ENCODE measurements at places on chromosomes 13 and 19. TPM values are rescaled to one million over a fixed set of nuclear protein-coding genes. Genes with fewer than 3 reads are reported as not detected.

Gene DCT
- 1.1 TPM for total RNA-seq

Gene MBOAT7
- total RNA-seq = 35.9 TPM

GRCh38 chr13:45511310-45512097 lies 46.8 kb downstream of the COG3 start:
- peaks cover 1% of the 10 kb centered on the region for H3K4me1 ChIP-seq
- H3K27me3 ChIP-seq = no peaks in the 10 kb centered on the region
- peak overlapping the region; percentile 15 for H3K27ac ChIP-seq
- H3K36me3 ChIP-seq = no peaks in the 10 kb centered on the region
- peak; percentile 28 for DNase-seq

GRCh38 chr19:14510311-14511228 lies 7.6 kb downstream of the DNAJB1 start:
- H3K27ac ChIP-seq = peak overlapping the region; percentile 79
- DNase-seq = no peak
- H3K4me1 ChIP-seq = peaks cover 30% of the 10 kb centered on the region
- no peaks in the 10 kb centered on the region for H3K27me3 ChIP-seq

Gene LINGO3
- total RNA-seq = 1.4 TPM

DNA sequence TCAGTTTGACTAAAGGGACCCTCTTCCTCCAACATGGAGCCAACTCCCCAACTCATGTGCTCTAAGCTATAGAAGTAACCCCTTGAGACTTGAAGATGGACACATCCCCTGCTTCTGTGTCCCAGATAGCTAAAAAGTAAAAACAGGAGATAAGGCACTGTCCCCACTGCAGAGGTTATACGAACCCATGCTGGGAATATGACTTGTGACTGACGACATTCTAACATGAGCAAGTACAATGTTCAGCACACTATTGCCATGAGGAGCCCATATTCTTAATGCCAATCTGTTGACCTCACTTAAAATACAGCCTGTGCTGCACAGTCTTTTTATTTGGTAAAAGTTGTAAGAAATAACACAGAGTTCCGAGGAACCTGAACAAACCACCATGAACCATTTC lies 71.4 kb downstream of the ABCC4 start:
- DNase-seq = no peak
- no peaks in the 10 kb centered on the region for H3K4me1 ChIP-seq
- peaks cover 19% of the 10 kb centered on the region for H3K36me3 ChIP-seq
- no peak overlapping the region for H3K4me3 ChIP-seq
- no peak overlapping the region for H3K27ac ChIP-seq
- H3K27me3 ChIP-seq = no peaks in the 10 kb centered on the region
